ENCODE measurements at places on chromosomes 12 and 14.
A peak's percentile ranks its signal among the peaks of the same experiment; 100 is the strongest.

GRCh38 chr12:132307976-132308852 is 21.2 kb downstream of the GALNT9 start:
- no peak for DNase-seq

GRCh38 chr12:51669271-51669670 is 78.2 kb downstream of the SCN8A start:
- no peak for DNase-seq

GRCh38 chr12:9348906-9349518 is 140.8 kb upstream of the PZP start:
- DNase-seq, result no peak

DNA sequence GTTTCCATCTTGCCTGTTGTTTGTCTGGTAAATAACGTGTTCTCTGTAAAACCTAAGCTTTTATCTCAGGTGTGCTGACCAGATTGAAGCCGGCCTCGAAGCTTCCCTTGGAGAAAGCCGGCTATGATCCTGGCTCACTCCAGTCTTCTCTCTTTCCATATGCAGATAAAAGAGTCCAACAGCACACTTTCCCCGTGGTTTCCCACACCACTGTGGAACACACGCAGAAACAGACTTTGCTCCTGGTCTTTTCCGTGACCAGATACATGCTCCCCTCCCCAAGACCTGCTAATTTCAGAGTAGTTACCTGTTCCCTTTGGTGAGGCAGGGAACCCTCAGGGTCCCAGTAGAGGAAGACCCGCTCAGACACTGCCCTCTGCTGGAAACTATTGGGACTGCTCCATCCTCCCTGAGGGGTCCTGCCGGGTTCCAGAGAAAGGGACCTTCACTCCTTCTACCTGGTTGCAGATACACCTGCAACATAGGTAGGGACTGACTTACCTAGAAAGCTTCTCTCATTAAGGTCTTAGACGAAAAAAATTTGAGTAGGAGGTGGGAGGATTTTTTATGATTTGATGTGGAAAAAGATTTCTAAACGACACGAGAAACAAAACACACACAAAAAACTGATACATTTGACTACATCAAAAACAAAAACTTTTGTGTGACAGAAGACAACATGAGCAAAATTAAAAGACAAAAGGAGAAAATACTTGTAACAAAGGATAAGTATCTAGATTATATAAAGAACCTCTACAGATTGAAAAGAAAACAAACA is 415.4 kb upstream of the CCDC196 start:
- peak; percentile 62 for DNase-seq

- no peak for DNase-seq
These were observed 55.2 kb downstream of the PDE3A start for GRCh38 chr12:20423557-20423956.

Measured in activated CD4-positive, alpha-beta T cell treated with anti-CD3 and anti-CD28 coated beads, Interleukin-2, Interleukin-4, amounts not matched to agents 100 ng/mL and 50 ng/mL, durations not matched to agents 16 hours and 8 hours (primary cell).